WTC11 (cell line): ENCODE measurements at places on chromosomes 5 and 9.

DNA sequence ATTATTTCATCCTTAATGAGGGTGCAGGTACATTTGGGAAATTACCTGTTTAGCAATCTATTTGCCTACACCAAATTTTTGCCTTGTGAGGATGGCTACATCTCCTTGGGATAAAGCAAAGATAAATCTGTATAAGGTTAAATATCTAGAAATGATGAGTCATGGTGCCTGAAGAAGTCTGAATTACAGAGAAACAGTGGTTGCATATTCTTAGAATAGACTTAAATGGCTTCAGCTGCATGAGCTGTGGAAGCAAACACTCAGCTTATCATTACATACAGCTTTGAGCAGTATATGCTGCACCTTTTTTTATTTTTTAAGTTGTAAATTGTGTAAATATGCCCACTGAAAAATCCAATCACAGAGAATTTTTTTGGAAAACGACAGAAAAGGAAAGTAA, 153.5 kb downstream of the RAPGEF6 start:
- no peak for DNase-seq

DNA sequence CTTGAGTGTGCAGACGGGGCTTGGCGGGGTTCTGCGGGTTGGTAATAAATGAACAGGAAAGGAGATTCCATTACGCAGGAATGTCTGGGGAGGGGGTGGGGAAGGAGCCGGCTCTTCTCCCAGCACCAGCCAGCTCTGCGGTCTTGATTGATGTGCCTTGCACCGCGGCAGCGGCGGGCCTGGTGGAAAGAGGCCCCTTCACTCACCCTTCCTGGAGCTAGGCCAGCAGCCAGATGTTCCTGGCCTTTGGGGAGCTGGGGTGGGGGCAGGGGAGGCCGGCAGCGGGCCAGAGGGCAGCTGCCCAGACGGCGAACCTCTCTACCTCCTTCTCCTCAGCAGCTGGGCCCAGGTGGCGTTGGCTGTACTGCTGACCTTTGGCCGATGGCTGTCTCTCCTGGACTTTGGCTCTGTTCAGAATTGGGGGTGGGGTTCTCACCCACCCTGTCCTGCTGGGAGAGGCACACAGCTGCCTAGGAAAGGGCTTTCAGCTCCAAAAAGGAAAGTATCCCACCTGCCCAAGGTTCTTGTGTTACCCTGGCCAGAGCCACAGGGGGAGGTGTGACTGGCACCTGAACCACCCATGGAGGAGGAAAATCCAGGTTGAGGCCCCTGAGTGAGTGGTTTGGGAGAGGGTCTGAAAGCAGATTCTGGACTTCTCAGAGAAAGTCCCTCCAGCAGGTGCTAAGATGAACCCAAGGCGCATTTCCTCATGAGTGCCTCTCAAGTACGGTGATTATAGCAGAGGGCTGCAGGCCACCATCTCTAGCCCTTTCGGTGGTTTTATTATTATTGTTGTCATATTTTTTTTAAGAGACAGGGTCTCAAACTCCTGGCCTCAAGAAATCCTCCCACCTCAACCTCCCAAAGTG, 58.0 kb upstream of the SYNPO start:
- DNase-seq: no peak

- no peak for DNase-seq
Measured at GRCh38 chr5:150577378-150578139, 62.9 kb upstream of the SYNPO start.

- DNase-seq: no peak
Measured at GRCh38 chr9:16626577-16627130, 243.8 kb downstream of the BNC2 start.

GRCh38 chr5:73419465-73420390, 28.8 kb downstream of the FOXD1 start:
- DNase-seq: peak; percentile 52

GRCh38 chr5:160923411-160923810, 71.4 kb upstream of the ATP10B start:
- no peak for DNase-seq

DNA sequence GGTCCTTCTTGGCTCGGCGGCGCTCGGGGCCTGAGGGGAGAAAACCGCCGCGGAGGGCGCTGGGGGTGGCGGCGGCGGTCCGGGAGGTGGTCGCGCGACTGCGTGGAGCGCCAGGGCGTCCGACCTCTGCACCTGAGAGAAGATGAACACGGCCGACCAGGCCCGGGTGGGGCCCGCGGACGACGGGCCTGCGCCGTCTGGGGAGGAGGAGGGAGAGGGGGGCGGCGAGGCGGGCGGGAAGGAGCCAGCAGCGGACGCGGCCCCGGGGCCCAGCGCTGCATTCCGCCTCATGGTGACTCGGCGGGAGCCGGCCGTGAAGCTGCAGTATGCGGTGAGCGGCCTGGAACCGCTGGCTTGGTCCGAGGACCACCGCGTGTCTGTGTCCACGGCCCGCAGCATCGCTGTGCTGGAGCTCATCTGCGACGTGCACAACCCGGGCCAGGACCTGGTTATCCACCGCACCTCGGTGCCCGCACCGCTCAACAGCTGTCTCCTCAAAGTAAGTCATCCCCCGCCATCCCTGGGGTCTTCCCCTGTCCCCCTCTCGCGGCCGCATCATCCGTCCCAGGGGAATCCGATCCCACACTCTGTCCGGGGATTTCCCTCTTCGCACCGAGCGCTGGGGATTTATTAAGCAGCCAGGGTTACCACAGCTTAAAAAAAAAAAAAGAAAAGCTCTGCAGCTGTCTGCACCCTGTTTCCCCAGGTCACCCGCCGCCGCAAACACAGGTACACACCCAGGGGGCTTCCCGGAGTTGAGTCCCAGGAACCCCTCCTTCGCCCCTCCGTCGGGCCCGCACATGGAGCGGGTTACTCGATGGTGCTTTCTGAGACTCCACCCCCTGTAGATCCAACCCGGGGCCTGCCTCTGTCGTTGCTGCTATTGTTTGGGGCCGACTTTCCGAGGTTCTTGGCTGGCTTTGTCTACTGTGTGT, at the start of gene GTF3C4:
GTF3C4 (plus strand) TSS at position 8 of the 935 bp plus-strand sequence; CDS start at position 143, 135 bp downstream.
- DNase-seq: peak; percentile 41

GRCh38 chr5:53249529-53250200, 140.1 kb upstream of the MOCS2 start:
- DNase-seq: no peak

- no peak for DNase-seq
Measured at GRCh38 chr5:138701678-138702077, 51.5 kb upstream of the CTNNA1 start.

DNA sequence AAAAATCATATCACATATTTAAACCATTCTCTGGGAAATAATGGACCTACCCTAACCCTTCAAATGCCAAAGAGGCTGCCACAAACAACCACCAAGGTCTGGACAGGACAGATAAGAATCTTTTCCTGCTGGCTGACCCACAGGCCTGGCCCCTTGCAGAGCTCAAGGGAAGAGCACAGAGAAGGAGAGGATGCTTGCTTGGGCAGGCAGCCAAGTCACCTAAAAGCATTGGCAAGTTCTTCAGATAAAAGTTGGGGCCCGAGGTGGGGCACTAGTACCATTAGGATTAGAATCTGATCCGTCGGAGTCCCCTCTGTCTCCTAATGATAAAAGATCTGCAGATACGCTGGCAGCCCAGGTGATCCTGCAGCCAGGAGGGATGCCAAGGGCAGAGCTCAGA, 176.6 kb downstream of the GABBR2 start:
- DNase-seq: no peak

DNA sequence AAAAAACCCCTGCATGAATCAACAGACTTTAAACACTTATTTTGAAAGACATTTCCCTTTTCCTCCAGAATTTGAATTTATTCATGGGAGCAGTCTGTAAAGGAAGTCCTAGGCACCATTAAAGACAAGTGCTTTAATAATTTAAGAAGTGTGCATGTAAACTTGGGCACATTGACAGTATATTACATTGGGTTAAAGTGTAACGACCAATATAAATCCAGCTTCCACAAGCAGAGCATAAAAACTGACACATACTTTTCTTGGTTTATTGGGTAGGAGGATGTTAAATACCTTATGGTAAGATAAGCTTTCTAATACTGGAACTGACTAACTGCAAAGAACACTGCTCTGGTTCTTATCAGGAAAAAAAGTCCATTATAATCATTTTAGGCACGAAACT, 1.2 kb upstream of the ENTREP1 start:
- DNase-seq: no peak

- no peak for DNase-seq
Measured at GRCh38 chr5:37841203-37841602, 1.4 kb upstream of the GDNF start.
